ENCODE measurements at places on chromosomes 16 and 17.

- DNase-seq, result no peak
Measured at GRCh38 chr16:58638148-58639036, 8.8 kb upstream of the CNOT1 start.

GRCh38 chr16:58658796-58659211, 25.8 kb downstream of the SLC38A7 start:
- DNase-seq, result no peak

GRCh38 chr17:81194941-81195901, 27.5 kb downstream of the CEP131 start:
- DNase-seq, result no peak

DNA sequence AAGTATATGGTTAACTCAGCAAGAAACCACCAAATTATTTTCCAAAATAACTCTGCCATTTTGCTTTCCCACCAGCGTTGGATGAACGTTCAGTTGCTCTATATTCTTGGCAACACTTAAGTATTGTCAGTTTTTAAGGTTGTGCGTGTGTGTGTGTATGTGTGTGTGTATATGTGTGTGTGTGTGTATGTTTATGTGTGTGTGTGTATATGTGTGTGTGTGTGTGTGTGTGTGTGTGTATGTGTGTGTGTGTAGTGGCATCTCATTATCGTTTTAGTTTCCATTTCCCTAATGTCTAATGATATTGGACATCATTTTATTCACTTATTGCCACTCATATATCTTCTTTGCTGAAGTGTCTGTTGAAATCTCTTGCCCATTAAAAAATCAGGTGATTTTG, 11.2 kb upstream of the SMTNL2 start:
- no peak for DNase-seq

DNA sequence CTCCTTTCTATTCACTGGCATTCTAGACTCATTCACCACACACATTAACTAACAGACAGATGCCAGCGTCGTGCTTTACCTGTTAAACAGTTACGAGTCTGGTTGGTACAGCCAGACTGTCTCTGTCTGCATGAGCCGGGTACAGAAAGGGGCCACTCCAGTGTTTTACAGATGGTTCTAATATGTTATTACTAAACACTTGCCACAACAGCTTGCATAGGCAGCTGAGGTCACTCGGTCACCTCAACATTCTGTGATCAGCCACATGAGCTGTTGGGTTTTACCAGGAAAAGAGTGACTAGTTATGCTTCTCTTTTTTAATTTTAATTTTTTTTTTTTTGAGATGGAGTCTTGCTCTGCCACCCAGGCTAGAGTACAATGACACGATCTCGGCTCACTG, 25.2 kb downstream of the CD300A start:
- no peak for DNase-seq

DNA sequence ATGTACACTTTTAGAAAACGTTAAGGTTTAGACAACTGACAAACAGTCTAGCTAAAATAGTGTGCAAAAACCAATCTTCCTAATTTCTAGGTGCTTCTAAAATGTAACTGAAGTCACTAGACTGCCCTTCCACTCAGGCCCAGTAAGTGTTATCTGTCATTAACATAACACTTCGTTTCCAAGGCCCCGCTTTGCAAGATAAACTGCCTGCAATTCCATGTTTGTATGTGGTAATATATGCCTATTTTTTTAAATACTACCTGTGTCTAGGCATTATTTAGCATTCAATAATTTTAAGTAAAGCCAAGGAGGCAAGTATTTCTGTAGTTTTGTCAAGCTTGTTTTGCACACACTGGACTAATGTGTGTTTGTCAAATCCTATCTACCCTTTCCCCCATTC, 3.2 kb downstream of the USP32 start:
- no peak for DNase-seq

- DNase-seq, result peak; percentile 81
Measured at GRCh38 chr17:78789663-78790181, 7.6 kb upstream of the CYTH1 start.

DNA sequence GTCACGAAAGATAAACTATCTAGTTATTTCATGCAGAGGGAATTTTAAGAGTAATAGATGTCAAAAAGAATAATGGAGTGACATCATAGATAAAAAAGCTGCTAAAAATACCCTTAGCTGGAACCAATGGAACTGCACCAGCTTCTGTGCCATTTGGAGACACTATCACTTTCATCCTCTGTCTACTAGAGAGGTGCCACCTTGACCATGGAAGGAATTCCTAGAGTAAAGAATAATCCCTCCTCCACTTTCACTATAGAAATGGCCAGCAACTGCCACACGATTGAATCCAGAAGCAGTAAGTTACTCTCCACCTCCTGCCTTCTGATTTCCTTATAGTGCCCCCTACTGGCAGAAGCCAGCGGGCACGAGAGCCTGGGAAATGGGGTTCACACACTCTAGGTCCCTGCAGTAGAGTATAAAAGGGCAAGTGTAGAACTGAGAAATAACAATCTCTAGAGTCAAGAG, 2.8 kb upstream of the ALDH3A2 start:
- DNase-seq, result no peak

DNA sequence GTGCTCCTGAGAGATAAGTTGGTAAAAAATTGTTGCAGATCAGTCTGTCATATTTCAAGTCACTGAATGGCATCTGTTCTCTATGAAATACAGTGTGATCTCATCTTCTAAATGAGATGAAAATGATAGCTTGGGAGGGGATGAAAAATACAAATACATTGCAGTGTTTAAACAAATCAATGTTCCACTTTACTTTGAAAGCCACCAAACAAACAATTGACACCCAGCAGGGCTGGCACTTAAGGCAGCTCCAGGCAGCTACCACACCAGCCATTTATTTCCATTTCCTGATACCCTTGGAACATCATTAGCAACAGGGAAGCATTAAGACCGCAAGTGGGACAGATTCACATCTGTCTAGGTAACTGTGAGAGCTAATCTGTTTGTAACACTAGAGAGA, 827.6 kb upstream of the KIF2B start:
- DNase-seq, result no peak

- DNase-seq, result no peak
Measured at GRCh38 chr17:65797101-65797500, 235.7 kb upstream of the AXIN2 start.

DNA sequence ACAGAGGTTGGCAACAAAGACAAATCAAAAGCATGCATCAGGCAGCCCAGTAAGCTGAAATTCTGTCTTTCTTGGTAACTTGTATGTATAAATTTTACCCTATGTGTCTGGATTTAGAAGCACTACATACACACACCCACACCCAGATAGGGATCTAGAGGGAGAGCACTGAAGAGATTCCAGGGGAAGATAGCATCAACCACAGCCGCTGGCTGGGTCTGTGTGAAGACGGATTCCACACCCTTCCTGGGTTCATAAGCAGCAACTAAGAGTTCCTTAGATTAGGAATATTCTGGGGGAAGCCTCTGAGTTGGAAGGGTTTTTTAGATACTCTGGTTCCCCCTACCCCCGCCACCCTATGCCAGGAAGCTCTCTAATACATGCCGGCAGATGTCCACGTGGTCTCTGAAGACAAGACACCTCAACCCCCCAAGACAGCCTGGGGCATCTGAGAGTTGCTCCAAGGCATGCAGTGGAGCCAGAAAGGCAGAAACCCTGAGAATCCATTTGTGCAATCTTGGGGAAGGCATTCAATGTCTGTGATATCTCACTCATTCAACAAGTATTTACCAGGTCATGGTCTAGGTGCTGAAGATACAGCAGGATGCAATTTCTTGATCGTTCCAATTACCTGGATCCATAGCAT, 86.4 kb downstream of the NOG start:
- no peak for DNase-seq

GRCh38 chr16:2086812-2087747, 39.3 kb downstream of the TSC2 start:
- no peak for DNase-seq

DNA sequence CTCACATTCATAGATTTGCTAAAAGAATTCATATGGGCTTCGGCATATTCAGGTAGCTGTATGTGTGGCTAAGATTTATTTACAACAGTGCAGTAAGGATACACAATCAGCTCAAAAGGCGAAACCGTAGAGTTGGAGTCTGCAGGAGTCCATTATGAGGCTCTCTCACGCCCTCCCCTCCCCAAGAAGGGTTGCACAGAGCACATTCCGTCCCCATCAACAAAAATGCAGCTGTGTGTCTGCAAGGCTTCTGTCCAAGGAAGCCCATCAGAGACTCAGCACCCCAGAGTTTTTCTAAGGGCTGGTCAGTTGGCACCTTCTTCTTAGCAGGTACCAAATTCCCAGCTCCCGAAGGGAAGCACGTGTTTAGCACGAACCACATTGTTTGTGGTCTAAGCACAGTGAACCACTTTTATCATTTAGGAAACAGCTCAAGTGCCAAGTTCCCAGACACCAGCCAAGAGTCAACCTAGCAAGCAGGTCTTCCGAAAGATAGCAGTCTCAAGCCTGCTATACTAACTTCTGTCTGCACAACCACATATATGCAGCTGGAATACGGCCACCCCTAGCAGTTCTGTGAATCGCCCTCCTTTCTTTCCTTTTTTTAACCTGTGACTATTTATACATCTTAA, 28.5 kb upstream of the MEAK7 start:
- DNase-seq, result no peak

- DNase-seq, result no peak
Measured at GRCh38 chr16:12837756-12838155, 34.1 kb upstream of the CPPED1 start.

DNA sequence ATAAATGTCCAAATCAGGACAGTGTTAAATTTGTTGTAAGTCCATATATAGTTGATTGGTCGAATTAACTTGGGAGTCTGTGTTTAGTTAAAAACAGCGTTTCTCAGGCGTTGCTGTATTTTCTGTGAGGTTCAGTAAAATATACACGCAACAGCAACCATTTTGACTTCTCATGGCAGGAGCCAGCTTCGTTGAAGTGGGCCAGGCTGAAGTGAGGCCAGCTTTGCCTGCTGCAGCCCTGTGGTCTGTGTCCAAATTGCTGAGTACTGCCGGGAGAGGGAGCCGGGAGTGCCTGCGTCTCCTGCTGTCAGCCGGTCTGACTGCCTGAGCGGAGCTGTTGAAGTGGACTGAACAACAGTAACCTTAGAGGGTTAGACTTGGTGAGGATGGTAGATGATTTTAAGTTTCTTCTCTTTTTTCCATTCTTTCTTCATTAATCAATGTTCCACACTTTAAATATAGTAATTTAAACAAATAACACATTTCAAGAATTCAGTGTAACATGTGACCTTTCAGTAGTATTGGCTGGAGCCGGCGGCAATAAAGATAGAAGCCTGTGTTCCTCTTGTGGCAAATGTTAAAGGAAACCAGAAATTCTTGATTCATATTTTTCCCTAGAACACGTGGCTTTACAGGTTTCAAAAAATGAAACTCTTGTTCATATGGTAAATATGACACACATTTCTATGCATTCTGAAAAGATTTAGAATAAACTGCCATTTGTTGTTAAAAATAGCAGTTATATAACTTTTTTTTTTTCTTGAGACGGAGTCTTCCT, 37.0 kb upstream of the ZNF750 start:
- DNase-seq, result peak; percentile 83

DNA sequence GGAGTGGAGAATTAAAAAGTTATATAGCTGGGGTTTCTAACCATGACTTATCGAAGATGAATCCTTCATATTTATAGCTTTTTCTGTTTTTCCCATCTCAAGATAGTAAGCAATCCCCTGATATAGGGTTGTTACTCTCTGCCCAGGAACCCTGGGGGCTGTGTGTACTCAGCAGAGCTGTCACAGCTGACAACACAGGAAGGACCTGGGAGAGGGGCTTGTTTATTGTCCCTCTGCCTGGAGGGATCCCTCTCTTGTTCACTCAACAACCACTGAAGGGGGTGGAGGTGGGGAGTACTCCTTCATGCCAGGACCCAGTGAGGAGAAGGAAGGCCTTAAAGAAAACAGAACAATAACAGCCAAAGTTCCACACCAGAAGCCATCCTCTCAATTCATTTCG, 19.8 kb downstream of the ASIC2 start:
- no peak for DNase-seq

DNA sequence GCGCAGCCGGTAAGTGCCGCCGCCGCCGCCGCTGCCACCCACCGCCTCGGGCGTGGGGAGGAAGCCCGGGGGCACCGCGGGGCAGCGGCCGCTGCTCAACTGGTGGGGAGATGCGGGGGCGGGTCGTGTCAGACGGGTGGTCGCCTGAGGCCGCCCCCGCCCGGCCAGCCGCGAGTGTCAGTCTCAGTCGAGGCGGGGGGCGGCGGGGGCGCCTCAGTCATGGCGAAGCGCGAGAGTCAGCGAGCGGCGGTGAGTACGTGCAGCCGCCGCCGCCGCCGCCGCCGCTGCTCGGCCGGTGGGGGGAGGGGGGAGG, 76.2 kb downstream of the CHD9 start:
- DNase-seq, result no peak

DNA sequence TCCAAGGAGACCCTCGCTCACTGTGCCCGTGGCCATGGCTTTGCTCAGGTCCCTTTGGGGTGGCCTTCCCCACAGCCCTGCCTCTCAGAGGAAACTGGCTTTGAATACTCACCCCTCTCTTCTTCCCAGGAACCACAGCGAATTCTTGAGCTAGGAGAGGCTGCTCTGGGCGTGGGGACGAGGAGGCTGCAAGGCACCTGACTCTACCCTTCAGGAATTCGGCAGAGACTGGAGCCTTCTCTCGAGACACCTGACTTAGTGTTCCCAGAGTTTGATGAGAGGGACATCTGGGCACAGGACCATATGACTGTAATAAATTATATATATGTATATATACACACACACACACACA, 6.2 kb downstream of the LLGL2 start:
- no peak for DNase-seq

GRCh38 chr16:59108374-59108773, 374.3 kb upstream of the GOT2 start:
- no peak for DNase-seq

DNA sequence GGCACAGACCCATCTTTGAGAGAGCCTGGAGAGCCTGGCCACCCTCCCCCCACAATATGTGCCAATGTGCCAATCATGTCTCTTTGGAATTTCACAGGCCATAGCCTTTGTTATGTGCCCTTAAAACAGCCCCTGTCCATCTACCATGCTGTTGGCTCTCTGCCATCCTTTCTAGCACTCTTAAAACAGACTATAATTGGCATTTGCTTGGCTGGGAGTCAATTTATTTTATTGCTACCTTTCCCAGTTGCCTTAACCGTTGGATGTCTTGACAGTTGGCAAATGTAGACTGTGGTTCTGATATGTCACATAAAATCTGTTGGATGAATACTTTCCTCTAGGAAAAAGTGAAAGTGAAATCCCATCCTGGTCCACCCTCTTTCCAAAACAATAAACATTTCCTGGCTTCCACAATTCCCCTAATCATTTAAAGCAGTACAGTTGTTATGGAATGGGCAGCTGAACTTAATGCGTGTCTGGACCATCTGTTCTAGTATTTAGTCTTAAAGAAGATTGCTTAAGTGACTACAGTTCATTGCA, 394.0 kb downstream of the KCNJ2 start:
- DNase-seq, result no peak

All from sciatic nerve (tissue), 2 donors.